Kasumi-1 (cell line): ENCODE measurements at places on chromosomes 7 and 10.

- peak; percentile 48 for DNase-seq
These were observed 6.3 kb upstream of the XPNPEP1 start for GRCh38 chr10:109929501-109930219.

GRCh38 chr10:92142512-92142911 is 148.4 kb downstream of the CPEB3 start:
- no peak for DNase-seq

- DNase-seq = peak; percentile 19
These were observed 213.7 kb downstream of the ELMO1 start for GRCh38 chr7:37234928-37235327.

DNA sequence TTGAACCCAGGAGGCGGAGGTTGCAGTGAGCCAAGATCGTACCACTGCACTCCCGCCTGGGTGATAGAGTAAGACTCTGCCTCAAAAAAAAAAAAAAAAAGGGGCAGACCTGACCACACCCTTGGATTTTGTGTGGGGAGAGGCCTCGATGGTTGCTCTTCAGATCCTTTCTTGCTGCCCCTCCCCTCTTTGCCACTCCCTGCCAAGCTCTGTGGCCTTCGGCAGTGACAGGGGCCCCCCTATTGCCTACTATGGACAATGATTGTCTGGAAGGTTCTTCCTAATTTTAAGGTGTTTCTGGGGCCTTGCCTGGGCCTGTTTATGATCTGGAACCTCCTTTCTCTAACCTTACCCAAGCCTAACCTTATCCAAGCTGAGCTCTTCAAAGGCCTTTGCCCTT is 795 bp downstream of the PRF1 start:
- no peak for DNase-seq

DNA sequence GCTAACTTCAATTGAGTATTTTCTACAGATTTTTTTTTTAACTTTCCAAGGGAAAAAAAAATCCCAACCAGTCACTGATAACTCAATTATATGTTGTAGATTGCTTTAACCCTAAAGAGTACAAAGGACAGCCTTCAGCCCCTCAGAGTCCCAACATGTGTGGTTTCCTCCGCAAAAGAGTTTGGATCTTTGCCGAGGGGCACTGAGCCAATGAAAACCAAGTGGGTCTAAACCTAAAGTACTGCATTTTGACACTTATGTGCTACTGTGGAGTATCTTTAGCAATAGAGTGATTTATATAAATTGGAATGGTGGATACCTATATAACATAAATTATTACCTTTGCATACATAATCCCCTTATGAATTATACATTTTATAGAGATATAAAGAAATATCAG is 91.5 kb downstream of the SEMA3D start:
- DNase-seq = no peak

DNA sequence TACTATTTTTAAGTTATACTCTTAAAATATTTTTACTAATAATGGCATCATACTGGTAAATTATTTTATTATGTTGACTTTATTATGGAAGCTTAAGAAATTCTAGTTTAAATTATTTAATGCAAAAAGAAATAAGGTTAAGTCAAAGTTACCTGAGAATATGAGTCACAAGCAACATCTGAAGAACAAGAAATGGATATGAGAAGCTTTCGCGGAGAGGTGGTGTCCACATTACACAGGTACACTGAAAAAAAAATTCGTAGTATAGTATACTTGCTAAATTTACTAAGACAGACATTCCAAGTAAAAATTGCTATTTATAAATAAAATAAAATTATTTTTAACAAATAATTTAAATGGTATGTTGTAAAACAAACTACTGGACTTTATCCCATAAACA is 143.8 kb downstream of the AVL9 start:
- DNase-seq = no peak

GRCh38 chr7:28908775-28909174 is 49.4 kb downstream of the TRIL start:
- no peak for DNase-seq
